ENCODE measurements at places on chromosomes 4 and X.

- H3K36me3 ChIP-seq = no peaks in the 10 kb centered on the region
- no peaks in the 10 kb centered on the region for H3K27me3 ChIP-seq
- H3K27ac ChIP-seq = no peak overlapping the region
- no peak for DNase-seq
- no peak overlapping the region for H3K4me3 ChIP-seq
These were observed 57.5 kb downstream of the PCDH18 start for GRCh38 chr4:137474711-137475301.

- no peaks in the 10 kb centered on the region for H3K27me3 ChIP-seq
- no peaks in the 10 kb centered on the region for H3K36me3 ChIP-seq
- H3K27ac ChIP-seq = no peak overlapping the region
- no peaks in the 10 kb centered on the region for H3K4me1 ChIP-seq
- no peak for DNase-seq
These were observed 1827.2 kb downstream of the ARAP2 start for GRCh38 chr4:34417160-34417559.

DNA sequence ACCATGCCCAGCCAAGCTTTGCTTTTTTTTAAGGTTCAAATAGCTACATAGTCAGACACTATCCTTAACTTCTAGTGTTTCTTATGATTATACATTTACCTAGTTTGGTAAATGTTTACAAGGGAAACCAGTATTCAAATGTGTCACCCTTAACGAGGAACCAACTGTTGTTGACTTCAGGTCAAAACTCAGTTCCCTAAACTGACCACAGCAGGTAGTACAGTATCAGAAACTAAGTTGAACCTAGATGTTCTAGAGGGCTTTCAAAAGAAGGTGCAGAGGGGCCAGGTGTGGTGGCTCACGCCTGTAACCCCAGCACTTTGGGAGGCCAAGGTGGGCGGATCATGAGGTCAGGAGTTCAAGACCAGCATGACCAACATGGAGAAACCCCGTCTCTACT, 11.3 kb downstream of the GPC4 start:
- no peak overlapping the region for H3K4me3 ChIP-seq
- no peaks in the 10 kb centered on the region for H3K27me3 ChIP-seq
- DNase-seq = no peak

DNA sequence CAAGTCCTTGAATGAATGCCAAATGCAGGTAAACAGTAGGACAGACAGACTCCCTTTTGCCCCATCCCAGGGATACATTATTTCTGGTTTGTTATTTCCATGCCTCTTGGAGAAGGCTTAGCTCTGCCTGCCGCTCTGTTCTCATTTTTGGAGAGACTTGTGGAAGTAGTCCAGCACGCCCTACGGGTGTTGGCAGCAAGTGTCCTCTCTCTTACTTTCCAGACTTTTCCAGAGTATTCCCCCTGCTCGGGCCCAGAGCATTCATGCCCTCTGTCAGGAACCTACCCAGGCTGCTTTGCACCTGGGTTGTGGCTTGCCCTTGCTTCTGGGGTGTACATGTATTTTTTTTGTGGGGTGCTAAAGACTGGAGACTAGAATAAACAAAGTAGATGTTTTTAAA, 15.3 kb downstream of the SLC34A2 start:
- no peaks in the 10 kb centered on the region for H3K27me3 ChIP-seq
- no peak overlapping the region for H3K27ac ChIP-seq
- DNase-seq = no peak
- H3K4me3 ChIP-seq = no peak overlapping the region

Data from common myeloid progenitor, CD34-positive (primary cell).